ENCODE measurements at places on chromosomes 1 and 21. TPM values are rescaled to one million over a fixed set of nuclear protein-coding genes. Genes with fewer than 3 reads are reported as not detected.

The ACTL8 gene
- not detected for total RNA-seq

The C8A gene
- not detected for total RNA-seq

DNA sequence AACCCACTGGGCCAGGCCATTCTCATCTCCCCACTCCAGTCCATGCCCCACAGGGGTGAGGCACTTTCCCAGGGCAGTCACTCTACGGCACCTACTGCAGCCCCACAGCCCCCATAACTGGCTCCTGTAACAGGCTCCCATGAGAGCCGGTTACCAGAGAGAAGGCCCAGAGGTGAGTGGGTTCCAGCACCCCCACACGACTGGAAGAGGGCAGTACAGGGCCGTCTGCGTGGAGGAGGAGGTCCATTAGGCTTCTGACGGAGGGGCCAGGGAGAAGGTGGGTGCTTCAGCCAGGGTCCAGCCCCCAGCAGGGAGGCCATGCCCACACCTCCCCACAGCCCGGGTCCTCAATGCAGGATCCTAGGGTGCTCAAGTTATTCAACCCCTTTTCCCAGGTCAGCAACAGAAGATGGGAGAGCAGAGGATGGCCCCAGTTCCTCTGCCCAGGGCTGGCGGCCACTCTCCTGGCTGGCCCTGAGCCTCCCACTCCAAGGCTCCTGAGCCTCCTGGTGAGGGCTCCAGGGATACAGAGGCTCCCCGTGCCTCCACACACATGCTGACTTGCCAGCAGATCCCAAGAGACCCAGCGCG is 1.6 kb downstream of the ACAP3 start:
- DNase-seq: no peak

DNA sequence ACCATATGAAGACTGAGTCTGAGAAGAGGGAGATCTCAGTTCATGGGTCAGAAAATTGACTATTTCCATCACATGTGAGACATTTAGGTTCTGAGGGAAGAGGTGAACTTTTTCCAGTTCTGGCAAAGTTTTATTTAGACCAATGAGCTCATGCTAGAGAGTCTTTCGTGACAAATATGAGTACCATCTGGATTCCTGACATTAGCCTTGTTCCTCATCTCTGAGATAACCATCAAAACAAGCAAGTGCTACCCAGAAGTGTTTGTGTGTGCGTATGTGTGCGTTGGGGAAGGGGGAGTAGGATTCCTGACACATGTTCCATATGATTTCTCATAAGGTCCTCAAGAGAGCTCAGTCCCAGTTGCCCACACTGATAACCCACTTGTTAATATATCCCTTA is 120.6 kb downstream of the FASLG start:
- no peak for DNase-seq

DNA sequence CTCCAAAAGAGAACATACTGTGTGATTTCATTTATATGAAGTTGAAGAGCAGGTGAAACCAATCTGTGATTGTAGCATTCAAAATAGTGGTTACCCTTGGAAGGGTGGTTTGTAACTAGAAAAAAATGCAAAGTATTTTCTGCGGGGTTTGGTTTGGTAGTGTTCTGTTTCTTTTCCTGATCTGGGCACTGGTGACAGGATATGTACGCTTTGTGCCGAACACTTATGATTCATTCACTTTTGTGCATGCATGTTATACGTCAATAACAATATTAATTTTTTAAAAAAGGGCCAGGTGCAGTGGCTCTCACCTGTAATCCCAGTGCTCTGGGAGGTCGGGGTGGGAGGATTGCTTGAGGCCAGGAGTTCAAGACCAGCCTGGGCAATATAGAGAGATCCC is 63.8 kb downstream of the CD34 start:
- DNase-seq: no peak

DNA sequence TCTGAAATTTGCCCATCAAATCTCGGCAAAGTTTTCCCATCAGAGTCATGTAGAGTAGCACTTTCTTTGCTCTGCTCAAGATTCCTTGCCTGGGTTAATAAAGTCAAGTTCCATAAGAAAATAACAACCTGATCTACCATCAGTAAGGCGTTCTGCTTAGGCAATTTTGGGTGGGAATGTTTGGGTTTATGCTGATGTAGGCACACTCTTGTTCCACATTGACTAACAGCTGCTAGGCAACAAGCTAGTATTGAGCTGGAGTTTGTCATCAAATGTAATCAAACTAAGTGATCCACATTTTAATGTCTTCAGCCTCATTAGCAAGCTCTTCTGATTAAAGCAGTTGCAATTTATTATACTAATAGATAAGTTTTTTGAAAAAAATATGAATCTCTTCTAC is 12.1 kb upstream of the HMCN1 start:
- DNase-seq: no peak
